T-cell (primary cell): ENCODE measurements at places on chromosomes 2 and 18.

DNA sequence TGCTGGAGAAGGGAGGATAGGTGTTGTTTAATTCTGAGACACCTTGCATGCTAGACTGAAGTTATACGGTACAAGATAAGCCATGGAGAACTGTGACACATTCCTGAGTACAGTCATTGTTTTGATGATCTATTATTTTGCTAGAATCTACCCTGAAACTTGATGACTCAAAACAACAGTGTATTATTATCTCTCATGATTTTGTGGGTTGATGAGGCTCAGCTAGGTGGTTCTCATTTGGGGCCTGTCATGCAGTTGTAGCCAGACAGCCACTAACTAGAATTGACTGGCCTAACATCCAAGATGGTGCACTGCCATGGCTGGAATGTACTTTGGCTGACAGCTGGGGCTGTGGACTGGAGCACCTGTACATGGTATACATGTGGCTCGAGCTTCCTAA, 5.4 kb upstream of the IL1R1 start:
- H3K36me3 ChIP-seq = no peaks in the 10 kb centered on the region
- no peak overlapping the region for H3K27ac ChIP-seq
- H3K27me3 ChIP-seq = no peaks in the 10 kb centered on the region
- no peak overlapping the region for H3K4me3 ChIP-seq
- no peaks in the 10 kb centered on the region for H3K4me1 ChIP-seq
- no peak for DNase-seq

- H3K36me3 ChIP-seq = no peaks in the 10 kb centered on the region
- no peak overlapping the region for H3K4me3 ChIP-seq
- H3K27ac ChIP-seq = no peak overlapping the region
Observed at GRCh38 chr2:18824325-18824790, 235.0 kb upstream of the NT5C1B start.

DNA sequence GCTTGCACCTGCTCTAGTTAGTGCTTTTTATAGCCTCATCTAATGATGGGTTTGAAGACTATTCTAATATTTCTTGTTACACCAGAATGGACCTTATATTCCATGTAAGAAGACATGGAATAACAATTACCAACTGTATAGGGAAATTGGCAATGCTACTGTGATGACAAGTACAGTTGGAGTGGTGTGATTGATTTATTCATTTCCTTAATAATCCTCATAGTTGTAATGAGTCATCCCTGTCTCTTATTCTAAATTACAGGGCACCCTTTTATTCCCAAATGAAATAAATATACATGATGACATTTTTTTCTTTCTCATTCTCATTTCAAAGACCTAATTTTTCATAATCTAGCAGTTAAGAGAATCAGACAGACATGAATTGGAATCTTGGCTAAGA, 18.3 kb upstream of the TLK1 start:
- no peak overlapping the region for H3K4me3 ChIP-seq
- H3K4me1 ChIP-seq = no peaks in the 10 kb centered on the region
- H3K27ac ChIP-seq = no peak overlapping the region
- no peak for DNase-seq

GRCh38 chr2:119195887-119196286, 27.7 kb upstream of the STEAP3 start:
- H3K4me3 ChIP-seq = no peak overlapping the region
- no peaks in the 10 kb centered on the region for H3K36me3 ChIP-seq
- H3K27me3 ChIP-seq = peaks cover 23% of the 10 kb centered on the region
- no peak for DNase-seq
- no peak overlapping the region for H3K27ac ChIP-seq

DNA sequence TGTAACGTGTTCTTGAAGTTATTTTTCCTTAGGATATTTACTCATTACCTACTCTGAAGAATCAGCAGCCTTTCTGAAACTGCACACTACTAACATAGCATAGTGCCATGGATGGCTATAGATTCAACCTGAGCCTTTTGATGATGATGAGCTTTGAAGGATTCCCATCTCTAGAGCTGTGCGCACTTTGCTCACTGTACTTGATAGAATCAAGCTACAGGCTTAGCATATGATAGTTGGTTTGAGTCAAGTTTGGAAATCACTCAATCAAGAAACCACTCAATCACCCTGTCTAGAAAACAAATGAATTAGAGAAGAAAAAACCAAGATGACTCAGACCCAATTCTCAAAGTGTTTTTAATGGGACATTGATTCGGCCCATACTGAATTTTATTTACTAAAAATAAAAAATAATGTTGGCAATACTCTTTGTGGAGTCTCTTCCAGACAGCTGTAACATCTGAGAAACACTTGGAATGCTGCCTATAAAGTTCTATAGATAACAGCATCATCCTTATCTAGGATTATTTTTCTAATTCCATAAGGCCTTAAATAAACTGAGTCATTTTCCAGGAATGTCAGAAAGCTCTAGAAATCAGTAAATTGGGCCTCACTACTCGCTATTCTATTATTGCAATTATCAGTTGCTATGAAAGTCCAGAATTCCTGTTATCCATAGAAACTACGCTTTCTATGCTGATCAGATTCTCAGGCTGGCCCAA, 259.0 kb upstream of the ERBB4 start:
- H3K36me3 ChIP-seq = no peaks in the 10 kb centered on the region
- DNase-seq = no peak
- no peak overlapping the region for H3K27ac ChIP-seq
- H3K4me3 ChIP-seq = no peak overlapping the region

GRCh38 chr2:66301022-66301766, 133.7 kb upstream of the MEIS1 start:
- no peaks in the 10 kb centered on the region for H3K4me1 ChIP-seq
- H3K27ac ChIP-seq = no peak overlapping the region
- H3K4me3 ChIP-seq = no peak overlapping the region
- DNase-seq = no peak

DNA sequence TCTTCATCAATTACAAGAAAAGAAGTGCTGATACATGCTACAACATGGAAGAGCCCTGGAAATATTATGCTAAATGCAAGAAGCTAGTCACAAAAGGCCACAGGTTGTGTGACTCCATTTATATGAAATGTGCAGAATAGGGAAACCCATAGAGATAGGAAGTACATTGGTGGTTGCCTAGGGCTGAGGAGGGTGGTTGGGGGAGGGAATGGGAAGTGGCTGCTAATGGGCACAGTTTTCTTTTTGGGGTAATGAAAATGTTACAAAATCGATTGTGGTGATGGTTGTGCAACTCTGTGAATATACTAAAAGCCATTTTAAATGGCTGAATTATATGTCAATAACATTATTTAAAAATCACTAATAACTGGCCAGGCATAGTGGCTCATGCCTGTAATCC, 24.3 kb upstream of the RESP18 start:
- H3K4me1 ChIP-seq = peaks cover 11% of the 10 kb centered on the region
- DNase-seq = no peak

- DNase-seq = no peak
- peaks cover 3% of the 10 kb centered on the region for H3K4me1 ChIP-seq
- H3K27me3 ChIP-seq = peaks cover 7% of the 10 kb centered on the region
- no peak overlapping the region for H3K27ac ChIP-seq
Observed at GRCh38 chr2:108906403-108907077, 82.5 kb downstream of the EDAR start.

- no peaks in the 10 kb centered on the region for H3K27me3 ChIP-seq
- no peak overlapping the region for H3K27ac ChIP-seq
Observed at GRCh38 chr2:233915128-233915527, 2.0 kb upstream of the TRPM8 start.

GRCh38 chr2:198351647-198352046, 547.3 kb downstream of the PLCL1 start:
- H3K4me1 ChIP-seq = no peaks in the 10 kb centered on the region
- no peak overlapping the region for H3K4me3 ChIP-seq
- H3K27me3 ChIP-seq = peaks cover 2% of the 10 kb centered on the region
- no peaks in the 10 kb centered on the region for H3K36me3 ChIP-seq
- no peak overlapping the region for H3K27ac ChIP-seq

DNA sequence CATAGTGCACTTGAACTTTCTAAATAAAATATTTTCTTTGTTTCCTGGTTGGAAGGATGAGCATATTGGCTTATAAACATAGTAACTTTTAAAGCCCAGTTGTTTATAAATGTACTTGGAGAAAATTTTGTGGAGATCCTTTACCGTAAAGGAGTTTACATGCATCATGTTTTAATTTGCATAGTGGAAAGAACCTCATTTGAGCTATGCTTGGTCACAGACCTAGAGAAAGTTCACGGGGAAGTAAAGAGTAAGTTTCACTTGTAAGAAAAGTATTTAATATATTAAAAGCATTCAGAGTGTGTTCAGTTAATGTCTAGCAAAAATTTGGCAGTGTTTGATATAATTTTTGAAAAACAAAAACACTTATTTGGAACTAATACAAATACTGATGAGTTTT, 45.3 kb downstream of the PIKFYVE start:
- no peaks in the 10 kb centered on the region for H3K4me1 ChIP-seq
- no peak overlapping the region for H3K27ac ChIP-seq
- no peak for DNase-seq
- H3K36me3 ChIP-seq = peaks cover 31% of the 10 kb centered on the region
- no peaks in the 10 kb centered on the region for H3K27me3 ChIP-seq

- H3K27me3 ChIP-seq = peaks cover 3% of the 10 kb centered on the region
- no peaks in the 10 kb centered on the region for H3K4me1 ChIP-seq
- H3K4me3 ChIP-seq = no peak overlapping the region
- no peak for DNase-seq
- H3K27ac ChIP-seq = no peak overlapping the region
- H3K36me3 ChIP-seq = no peaks in the 10 kb centered on the region
Observed at GRCh38 chr2:144683107-144683753, 163.3 kb upstream of the ZEB2 start.

DNA sequence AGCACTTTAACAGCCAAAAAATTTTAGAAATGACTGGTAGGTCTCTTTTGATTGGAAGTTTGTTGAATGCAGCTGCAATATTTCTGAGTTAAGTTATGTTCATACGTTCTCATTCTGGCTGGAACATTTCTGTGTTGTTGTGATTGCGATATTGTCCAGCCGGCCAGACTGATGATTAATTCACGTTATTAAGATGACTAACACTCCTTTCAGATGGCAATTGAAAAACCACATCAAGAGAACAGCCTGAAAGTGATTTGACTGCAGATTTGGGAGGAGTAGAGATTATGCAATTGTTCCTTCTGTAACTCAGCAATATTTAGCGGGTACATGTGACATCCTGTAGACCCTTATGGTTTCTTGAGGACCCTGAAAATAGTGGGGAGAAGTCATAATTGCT, 133.7 kb downstream of the FBXO15 start:
- H3K4me3 ChIP-seq = no peak overlapping the region
- H3K4me1 ChIP-seq = no peaks in the 10 kb centered on the region
- no peak overlapping the region for H3K27ac ChIP-seq
- H3K36me3 ChIP-seq = no peaks in the 10 kb centered on the region
- peaks cover 11% of the 10 kb centered on the region for H3K27me3 ChIP-seq

DNA sequence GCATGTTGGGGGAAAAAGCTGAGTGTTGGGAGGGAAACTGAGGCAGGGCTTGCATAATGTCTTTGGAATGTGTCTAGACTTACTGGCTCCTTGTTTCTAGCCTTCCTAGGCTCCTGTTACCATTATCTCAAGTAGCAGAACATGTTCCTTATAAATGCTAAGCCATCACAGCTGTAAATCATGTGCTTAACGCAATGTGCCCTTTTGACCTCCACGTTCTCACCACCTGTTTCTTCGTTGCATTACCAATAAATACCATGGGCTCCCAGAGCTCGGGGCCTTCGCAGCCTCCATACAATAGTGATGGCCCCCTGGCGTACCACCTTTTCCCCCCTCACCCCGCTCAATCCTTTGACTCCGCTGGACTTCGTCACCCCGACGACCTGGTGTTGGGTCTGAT, 54.0 kb upstream of the CWC22 start:
- no peak overlapping the region for H3K27ac ChIP-seq
- no peaks in the 10 kb centered on the region for H3K4me1 ChIP-seq
- H3K27me3 ChIP-seq = no peaks in the 10 kb centered on the region
- no peak for DNase-seq
- H3K4me3 ChIP-seq = no peak overlapping the region
- H3K36me3 ChIP-seq = no peaks in the 10 kb centered on the region
